ENCODE measurements at places on chromosomes 13 and 19.

GRCh38 chr19:48964205-48965039, 687 bp upstream of the FTL start:
- DNase-seq = no peak

- peak; percentile 14 for DNase-seq
Measured at GRCh38 chr19:15550929-15551292, 42.6 kb downstream of the CYP4F22 start.

DNA sequence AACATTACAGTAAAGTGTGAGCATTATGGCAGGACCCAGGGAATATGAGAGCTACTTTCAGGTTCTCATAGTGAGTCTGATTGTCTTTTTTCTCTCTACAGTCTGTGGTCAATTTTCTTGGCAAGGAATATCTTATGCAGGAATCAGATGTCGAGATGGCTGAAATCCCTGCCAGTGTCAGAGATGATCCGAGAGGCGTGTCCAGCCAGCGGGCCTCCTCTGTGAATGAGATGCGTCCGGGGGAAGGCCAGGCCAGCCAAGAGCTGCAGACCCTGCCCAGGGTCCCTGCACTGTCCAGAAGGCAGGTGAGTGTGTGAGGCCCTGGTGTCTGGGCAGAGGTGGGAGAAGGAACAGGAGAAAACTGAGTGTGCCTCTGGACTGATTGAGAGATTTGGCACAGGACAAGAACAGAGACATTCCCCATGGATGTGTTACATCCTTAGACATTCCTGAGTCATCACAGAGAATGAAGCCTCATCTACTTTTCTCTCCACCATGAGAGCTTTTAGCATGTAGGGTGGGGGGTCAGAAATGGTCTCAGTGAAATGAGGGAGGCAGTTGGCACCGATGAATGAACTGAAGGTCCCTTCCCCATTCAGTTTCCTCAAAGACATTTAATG, 27.3 kb upstream of the EDDM13 start:
- no peak for DNase-seq

GRCh38 chr13:43815204-43815603, 28.4 kb upstream of the ENOX1 start:
- DNase-seq = no peak

GRCh38 chr19:49567861-49568441, 12.4 kb downstream of the NOSIP start:
- DNase-seq = no peak

DNA sequence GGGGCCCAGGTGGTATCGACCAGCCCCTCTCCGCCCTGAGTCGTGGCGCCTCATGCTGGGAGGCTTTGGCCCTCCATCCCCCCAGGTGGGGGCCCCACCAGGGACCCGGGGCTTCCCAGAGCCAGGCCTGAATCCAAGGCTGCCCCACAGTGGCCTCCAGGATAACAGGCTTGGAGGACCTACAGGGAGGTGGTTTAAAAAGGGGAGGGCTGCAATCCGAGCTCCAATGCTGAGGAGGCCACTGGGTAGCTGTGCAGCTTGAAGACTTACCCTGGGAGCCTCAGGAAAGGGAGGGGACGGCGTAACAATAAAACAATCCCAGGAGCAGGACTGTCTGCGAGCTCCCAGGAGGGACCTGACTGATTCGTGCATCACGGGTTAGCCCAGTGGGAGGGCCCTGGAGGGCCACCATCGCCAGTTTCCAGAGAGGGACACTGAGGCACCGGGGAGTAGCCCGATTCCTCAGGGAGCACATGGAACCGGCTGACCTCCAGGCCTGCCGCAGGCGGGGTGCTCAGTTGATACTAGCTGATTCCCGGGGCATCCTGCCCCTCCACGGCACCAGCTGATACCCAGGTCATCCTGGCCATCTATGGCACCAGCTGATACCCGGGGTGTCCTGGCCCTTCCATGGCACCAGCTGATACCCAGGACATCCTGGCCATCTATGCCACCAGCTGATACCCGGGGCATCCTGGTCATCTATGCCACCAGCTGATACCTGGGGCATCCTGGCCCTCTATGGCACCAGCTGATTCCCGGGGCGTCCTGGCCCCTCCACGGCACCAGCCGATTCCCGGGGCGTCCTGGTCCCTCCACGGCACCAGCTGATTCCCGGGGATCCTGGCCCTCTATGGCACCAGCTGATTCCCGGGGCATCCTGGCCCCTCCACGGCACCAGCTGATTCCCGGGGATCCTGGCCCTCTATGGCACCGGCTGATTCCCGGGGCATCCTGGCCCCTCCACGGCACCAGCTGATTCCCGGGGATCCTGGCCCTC, 3.7 kb upstream of the C2CD4C start:
- DNase-seq = no peak

DNA sequence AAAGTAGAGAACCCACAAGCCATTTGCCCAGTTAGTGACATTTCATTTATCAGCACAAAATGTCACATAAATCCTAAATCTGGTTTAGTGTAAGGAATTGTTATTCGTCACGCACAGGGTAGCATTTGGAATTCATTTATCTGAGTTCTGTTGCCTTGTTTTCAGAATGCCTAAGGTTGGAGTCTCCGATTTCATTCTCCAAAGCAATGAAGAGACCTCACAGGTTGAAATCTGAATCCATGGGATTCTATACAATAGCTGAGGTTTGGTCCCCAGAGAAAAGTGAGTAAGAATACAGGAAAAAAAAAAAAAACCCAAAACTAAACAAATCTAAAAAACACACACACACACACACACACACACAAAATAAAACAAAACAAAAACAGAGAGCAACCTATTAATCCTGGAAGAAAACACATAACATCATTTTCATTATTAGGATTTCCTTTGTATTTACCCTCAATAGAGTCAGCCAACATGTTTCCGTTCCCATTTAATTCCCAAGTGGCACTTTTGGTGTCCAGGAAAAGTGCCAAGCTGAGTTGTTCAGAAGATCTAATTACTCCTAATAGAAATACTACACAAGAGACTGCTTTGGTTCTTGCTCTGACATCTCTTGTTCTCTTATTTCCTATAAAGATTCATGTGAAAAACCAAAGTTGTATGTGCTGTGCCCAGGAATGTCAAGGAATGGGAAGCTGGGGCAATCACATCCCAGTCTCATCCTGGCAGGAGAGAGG, 36.2 kb upstream of the LRCH1 start:
- DNase-seq = no peak

DNA sequence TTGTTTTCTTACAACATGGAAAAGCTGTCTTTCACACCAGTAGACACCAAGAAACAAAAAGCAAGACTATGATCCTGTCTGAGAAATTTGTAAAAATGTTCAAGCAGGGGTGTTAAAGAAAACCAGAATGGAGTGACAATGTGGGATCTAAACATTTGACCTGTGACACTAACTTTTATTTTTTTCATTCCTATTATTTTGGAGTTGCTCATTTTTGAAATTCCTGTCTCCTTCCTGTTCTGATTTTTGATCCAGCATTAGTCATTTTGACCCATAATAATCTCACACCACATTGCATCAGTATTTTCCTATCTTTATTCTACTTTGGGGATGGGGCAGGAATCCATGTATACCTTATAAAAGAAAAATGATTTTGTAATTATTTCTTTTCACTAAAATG, 164.2 kb downstream of the DLEU7 start:
- no peak for DNase-seq

DNA sequence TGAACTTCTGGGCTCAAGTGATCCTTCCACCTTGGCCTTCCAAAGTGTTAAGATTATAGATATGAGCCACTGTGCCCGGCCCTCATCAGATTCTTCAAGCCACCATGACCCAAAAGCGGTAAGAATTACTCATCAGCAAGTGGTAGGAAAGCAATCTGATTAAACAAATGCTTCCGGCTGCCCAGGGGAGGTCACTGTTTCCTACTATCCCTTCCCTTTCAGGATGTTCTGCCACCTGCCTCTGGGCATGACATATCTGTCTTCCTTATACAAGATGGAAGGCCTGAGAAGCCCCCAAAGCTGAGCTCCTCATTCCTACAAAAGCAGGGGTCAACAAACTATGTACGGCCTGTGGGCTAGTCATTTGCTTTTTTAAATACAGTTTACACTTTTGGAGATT, 7.0 kb downstream of the ABHD8 start:
- no peak for DNase-seq

DNA sequence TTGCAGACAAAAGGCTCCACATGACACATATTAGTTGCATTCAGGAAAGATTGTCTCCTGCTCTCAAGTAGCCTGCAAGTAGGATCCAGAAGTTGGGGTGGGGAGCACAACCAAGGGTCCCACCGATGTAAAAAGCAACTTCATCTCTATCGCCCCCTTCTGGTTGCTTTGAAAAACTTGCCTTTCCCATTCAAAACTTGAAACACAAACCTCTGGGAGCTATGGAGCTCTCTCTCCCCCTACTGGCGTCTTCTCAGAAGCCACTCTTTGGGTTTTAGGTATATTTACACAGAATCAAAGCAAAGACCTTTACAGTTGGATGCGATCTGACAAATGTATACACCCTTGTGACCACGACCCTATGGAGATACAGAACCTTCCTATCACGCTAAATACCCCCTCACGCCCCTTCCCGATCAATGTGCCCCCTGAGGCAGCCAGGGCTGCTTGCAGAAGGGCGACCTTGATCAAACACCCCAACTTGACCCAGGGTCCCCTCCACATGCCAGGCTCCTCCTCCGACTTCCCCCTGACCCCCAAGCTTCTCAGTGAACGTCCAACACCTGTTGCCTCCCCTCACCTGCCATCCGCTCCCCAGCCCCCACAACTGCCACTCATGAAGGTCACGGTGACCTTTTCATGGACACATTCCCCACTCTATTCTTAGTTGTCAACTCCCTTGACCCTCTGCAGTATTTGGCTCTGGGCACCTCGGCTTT, 10.1 kb downstream of the NOSIP start:
- DNase-seq = peak; percentile 72

DNA sequence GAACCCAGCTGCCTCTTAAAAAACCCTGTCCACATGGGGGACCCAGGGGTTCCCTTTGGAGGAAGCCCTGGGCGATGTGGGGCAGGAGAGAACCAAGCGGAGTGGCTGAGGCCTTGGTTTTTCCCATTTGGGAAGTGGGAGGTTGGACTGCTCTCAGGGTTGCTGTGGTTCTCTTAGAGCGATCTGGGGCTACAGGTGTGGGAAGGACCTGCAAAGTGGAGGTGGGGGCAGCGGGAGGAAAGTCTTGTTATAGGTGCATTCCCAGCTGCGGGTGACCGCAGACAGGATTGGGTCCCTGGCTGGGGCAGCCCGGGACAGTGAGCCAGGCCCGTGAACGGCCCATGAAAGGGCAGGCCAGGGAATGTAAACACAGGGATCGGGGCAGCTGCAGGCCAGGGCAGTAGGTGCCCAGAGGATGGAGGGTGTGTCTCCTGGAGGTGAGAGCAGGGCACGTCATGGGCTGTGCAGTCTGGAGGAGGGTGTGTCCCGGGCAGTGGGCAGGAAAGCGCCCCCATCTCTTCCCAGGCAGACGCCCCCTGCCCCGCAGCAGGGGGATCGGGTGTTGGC, 814 bp downstream of the SLC25A23 start:
- DNase-seq = no peak

- DNase-seq = no peak
Measured at GRCh38 chr19:9610484-9611113, 10.4 kb downstream of the ZNF561 start.

- DNase-seq = no peak
Measured at GRCh38 chr19:32671883-32672593, 2.9 kb downstream of the ANKRD27 start.

- no peak for DNase-seq
Measured at GRCh38 chr13:24491845-24492244, 20.7 kb downstream of the PARP4 start.

- no peak for DNase-seq
Measured at GRCh38 chr19:41457241-41457640, 14.3 kb downstream of the ERICH4 start.

DNA sequence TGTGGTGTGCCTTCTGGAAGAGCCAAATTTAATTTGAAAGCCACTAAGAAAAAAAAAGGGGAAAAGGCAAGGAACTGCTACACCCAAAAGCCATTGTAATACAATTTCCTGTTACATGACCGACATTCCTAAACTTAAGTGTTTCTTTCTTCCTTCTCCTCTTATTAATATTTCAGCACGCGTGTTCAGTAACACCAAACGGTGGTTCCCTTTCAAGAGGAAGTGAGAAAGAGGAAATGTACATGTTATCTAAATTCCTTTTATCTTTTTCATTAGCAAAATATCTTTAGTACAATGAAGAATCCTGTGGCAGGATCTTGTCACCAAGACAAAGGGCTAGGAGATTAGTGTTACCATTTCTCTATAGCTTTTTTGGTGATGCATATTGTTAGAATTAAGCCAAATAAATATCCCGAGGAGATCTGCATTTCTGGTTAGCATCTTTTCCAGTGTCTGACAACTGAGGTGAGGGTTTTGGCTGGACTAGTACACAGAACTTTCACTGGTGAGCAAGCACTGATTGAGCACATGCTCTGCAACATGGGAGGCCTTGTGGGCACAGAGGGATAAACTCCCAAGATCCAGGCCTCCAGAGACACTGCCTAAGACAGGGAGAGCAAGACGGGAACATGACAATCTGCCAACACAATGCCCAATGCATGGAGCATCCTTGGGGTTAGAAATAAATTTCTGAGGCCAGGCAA, 22.1 kb downstream of the LATS2 start:
- DNase-seq = no peak

- no peak for DNase-seq
Measured at GRCh38 chr13:44104969-44105368, 225.3 kb downstream of the LACC1 start.

DNA sequence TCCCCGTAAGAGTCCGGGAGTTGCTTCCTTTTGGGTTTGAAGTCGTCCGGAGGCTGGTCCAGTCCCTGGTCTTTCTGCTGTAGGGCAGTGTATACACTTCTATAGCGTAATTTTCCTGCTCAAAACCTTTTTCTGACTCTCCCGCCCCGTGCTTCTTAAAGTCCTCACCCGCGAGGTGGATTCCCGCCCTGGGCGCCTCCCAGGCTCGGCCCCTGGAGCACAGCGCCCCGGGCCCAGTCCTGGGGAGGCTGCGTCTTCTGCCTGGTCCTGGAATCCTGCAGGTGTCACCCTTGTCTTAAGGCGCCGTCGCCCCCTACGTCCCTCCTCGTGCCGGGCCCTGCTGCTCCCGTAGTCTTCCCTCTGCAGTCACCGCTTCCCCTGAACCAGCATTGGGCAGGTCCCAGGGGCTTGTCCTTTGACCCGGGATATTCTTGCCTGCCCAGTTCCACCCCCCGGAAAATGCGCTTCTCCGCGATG, 34.4 kb upstream of the ZNF808 start:
- no peak for DNase-seq
